Small intestine (tissue), 16 donors: ENCODE measurements at places on chromosomes 3 and 15.

GRCh38 chr3:132417695-132418411 lies 551 bp downstream of the DNAJC13 start:
- DNase-seq: peak; percentile 84

GRCh38 chr3:114071786-114072185 lies 15.2 kb downstream of the QTRT2 start:
- no peak for DNase-seq

- DNase-seq: no peak
Measured at GRCh38 chr15:37881237-37882013, 53.0 kb upstream of the TMCO5A start.

GRCh38 chr3:108946292-108947285 lies 7.1 kb downstream of the GUCA1C start:
- no peak for DNase-seq

GRCh38 chr3:9903904-9904303 lies 1.3 kb downstream of the IL17RE start:
- DNase-seq: no peak

GRCh38 chr15:24862726-24863521 lies 91.9 kb upstream of the SNRPN start:
- DNase-seq: no peak

GRCh38 chr3:128727485-128727884 lies 1.5 kb downstream of the RAB7A start:
- peak; percentile 35 for DNase-seq

DNA sequence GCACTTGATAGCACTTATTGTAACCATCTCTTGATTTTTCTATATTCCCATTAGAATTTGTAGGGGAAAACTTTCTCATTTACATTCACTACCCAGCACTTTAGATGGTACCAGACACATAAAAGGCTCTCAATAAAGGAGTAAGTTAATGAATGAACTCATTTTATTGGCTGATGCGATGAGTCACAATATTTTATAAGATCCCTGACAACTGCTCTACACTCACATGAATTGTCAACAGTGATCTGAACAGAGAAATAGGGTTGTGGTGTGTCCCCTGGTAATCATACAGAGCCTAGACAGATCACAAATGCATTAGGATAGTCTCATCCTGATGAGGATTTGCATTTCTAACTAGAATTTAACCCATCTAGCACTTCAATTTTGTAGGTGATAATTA lies 567.6 kb upstream of the ARPP21 start:
- peak; percentile 58 for DNase-seq

GRCh38 chr15:70164156-70164900 lies 66.6 kb upstream of the TLE3 start:
- DNase-seq: no peak

DNA sequence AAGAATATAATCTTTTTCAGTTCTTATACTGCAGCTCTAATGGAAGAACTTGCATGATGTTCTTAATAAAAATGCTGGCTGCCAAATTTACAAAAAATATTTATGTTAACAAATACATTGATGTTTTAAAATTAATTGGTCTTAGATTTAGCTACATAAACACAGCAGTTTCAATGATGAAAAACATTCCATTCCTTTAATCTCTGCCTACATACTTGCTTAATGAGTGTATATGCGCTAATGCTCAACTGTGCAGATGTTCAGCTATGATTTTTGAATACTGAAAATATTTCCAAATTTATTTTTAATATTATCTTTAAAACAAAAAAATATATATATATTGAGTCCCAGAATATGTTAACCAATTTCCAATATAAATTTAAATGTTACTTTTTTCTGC lies 867.4 kb downstream of the ROBO1 start:
- no peak for DNase-seq

GRCh38 chr15:51878446-51879386 lies 49.3 kb downstream of the TMOD3 start:
- peak; percentile 55 for DNase-seq

DNA sequence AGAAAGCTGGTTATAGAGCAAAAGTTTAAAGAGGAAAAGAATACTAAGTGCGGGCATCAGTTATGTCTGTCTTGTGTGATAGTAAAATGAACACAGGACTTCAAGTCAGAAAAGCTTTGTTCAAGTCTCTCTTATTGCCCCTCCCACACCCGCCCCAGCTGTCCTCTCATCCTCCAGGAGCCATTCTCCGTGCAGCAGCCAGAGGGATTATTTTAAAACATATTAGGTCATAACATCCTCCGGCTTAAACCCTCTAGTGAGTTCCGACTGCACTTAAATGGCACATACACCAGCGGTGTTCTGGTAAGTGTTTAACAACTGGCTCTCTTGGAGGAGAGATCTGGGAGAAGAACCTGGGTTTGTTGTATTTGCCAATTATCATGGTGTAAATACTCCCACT lies 104.8 kb upstream of the TNFAIP8L3 start:
- DNase-seq: no peak

DNA sequence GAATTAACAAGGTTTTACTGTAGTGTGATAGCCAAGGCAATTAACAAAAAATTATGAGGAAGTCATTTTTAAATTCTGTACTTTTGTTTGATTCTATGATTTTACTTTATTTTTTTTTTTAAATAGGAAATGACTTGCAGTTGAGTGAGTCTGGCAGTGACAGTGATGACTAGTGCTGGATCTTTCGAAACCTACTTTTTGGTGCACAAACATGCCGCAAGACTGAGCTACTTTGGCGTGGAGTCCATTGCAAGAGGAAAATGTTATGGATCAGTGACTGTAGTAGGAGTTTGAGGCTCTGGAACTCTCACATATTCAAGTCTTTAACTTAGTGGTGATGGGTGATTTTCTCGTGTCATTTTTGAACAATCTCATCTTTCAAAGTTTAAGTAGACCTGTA lies 11.6 kb downstream of the EAF1 start:
- no peak for DNase-seq

GRCh38 chr3:145882436-145882835 lies 278.5 kb downstream of the PLOD2 start:
- no peak for DNase-seq

- no peak for DNase-seq
Measured at GRCh38 chr3:174413062-174413912, 445.8 kb upstream of the NAALADL2 start.

- DNase-seq: no peak
Measured at GRCh38 chr3:106296062-106296461, 427.2 kb upstream of the CBLB start.

DNA sequence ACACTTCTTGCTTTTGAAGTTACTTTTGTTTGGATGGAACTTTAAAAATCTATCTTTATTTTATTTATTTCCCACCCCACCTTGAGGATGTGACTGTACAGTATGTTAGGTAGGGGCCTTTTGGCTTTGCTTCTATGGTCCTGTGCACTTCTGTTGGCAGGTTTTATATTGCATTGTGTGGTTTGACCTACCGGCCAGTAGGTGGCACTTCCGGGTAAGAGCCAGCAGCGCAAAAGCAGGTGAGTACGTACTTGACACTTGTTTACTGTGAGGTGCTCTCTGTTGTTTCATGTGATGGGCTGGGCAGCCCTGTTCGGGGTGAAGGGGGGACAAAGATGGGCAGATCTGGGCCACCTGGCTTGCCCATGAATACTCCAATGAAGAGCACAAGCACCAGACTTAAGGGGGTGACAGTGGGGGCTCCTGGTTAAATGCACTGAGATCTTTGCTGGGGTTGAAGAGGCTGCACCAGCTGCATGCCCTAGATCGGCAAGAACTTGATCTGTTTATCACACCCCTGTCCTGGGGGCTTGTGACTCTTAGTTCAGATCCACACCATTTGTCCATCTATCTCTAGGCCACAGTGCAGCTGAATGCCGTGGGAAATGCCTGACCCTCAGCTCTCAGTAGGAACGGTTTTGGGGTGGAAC lies 131.6 kb downstream of the NLGN1 start:
- peak; percentile 9 for DNase-seq

DNA sequence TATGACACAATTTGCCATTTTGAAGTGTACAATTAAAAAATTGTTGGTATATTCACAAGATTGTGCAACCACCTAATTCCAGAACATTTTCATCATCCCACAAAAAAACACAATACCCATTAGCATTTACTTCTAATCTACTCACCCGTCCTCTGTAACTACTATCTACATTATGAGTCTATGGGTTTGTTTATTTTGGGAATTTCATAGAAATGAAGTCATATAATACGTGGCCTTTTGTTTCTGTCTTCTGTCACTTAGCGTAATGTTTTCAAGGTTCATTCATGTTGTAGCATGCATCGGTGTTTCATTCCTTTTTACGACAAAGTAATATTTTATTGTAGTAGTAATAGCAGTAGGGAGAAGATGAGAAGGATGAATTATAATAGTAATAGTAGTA lies 55.2 kb upstream of the CNTN6 start:
- no peak for DNase-seq

DNA sequence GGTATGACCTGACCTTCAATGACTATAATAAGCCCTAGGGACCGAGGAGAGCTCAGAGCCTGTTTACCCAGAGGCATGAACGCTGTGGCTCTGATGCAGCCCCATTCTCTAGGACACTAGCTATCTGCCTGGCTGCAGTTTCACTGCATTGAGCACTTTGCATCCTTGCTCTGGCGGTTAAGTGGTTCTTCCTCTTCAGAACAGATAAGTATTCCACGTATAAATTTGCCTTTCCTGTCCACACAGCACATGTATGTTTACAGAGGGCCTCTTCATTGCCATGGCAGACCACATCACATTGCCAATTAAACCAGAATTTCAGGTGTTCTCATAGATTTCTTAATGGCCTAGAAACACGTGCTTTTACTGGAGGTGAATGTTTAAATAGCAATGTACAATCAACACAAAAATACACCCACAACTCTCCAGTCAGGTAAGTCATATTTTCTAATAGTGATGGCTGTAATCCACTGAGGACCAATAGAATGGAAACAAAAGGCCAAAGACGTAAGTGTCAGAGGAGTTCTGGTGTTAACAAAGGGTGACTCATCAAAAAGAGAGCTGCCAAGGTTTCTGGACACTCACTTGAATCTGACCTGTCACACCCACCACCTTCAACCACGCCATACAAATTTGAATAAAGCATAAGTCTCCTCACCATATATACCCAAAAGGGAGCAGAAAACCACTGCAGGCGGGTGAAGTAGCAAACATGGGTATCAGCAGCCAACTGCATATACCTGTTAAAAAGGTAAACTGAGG lies 553.4 kb downstream of the OCA2 start:
- DNase-seq: no peak

DNA sequence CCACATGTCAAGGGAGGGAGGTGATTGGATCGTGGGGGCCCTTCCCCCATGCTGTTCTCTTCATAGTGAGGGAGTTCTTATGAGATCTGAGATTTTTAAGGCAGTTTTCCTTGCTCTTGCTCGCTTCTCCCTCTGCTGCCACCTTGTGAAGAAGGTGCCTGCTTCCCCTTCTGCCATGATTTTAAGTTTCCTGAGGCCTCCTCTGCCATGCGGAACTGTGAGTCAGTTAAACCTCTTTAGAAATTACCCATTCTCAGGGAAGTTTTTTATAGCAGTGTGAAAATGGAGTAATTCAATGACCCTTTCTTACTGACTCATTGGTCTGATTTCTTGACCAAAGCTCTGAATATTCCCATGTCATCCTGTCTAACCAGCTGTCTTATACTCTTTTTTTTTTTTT lies 484.4 kb upstream of the TPRG1 start:
- no peak for DNase-seq

- no peak for DNase-seq
Measured at GRCh38 chr15:50432230-50432629, 8.0 kb downstream of the USP8 start.

DNA sequence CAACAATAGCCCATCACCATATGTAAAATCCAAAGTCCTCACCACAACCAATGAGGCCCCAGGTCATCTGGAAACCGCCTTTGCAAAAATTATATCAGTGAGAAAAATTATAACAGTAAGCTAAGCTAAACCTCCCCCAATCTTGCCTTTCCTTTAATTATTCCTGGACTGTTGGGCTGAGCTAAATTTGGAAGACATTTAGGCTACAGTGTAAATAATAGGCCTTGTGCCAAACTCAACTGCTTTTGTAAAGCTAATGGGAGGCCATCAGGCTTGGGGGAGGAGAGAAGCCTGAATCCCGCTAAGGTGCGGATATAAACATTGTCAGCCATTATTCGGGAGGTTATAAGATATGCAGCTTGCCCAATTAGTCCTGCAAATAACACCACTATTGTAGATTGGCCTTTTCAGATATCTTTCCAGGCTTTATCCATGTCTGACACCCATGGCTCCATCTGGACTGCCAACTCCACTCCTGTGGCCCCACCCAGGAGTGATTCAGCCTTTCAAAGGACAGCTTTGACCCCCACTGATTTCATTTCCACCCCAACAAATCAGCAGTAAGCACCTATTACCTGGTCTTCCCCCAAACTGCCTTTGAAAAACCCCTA lies 53.0 kb upstream of the CA12 start:
- DNase-seq: no peak

DNA sequence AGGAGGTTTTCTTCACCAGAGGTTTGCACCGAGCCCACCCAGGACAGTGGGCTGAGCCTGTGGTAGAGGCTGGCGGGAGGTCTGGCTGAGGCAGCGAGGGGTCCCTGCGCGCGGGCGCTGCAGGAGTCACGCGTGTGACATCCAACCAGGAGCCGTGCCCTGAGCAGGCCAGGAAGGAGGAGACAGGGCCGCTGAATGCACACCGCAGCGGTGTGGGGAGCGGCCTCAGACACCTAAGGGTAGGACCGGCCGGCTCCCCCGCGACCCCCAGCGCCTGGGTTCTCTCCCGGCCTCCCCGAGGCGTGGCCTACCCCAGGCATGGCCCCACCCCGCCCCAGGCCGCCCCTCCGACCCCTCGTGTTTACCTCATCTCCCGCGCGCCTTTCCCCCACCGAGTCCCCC lies 412 bp downstream of the SLC41A3 start:
- peak; percentile 56 for DNase-seq
